Thyroid gland (tissue), 4 donors: ENCODE measurements at places on chromosomes 12 and 14. TPM values are rescaled to one million over a fixed set of nuclear protein-coding genes. Genes with fewer than 3 reads are reported as not detected.

Gene FGF23
- not detected for total RNA-seq

Gene MMP19
- 4.0 TPM for total RNA-seq

Gene GALNT4
- 11.2 TPM for total RNA-seq

GRCh38 chr14:96119947-96120346 is 80.8 kb downstream of the C14orf132 start:
- DNase-seq: no peak

- DNase-seq: no peak
These were observed 13.9 kb upstream of the CLEC4E start for GRCh38 chr12:8554451-8555195.

- DNase-seq: no peak
These were observed 185.8 kb downstream of the ALG10B start for GRCh38 chr12:38502415-38502814.
